ENCODE measurements at places on chromosomes 6 and 20.

DNA sequence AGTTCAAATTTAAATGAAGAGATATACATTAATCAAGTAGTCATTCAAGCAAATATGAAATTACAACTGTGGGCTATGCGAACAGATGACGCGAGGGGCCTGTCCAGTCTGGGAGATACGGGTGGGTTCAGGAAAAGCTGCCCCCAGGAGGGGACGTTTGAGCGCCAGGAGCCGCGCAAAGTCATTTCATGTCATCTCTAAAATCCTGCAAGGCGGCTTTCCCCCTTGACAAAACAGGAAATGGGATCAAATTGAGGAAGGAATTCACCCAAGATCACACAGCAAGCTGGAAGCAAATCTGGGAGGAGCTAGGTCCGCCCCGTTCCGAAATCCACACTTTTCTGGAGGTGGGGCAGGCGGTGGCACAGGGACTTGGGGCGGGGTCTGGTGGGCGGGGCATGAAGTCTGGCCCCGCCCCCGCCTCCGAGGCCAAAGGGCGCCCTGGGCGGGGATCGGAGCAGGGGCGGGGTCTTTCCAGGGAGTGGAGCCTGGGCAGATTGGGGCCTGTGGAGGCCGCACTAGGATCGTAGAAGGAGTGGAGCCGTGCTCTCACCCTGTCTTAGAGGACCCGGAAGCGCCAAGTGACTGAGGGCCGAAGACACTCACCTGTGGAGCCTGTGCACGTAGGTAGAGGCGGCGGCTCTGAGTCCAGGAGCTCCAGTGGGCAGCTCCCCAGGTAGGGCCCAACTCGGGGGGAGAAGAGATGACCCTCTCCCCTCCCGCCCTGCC, at the start of gene LPIN3:
TSS of gene LPIN3 (plus strand) at position 495 of the 729 bp plus-strand sequence. CDS start 4,983 bp downstream, outside the sequence.
- DNase-seq, result peak; percentile 91

DNA sequence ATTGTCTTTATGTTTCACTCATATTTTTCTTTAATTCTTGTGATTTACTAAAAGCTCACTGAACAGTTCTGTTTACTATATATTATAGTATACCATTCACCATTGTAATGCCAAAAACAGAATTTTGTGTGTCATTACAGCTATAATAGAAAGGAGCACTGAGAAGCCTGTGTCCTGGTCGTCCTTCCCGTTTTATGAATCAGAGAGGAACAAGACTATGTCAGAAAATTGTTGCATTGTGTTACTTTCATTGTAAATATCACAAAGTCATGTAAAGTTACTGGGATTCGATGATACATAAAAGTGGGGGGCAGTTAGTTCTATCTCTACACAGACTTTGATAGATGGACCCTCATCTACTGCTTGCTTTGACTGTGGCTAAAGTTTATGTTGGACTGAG, 145.1 kb downstream of the QKI start:
- DNase-seq, result no peak

GRCh38 chr6:130959951-130960350, 103.1 kb downstream of the EPB41L2 start:
- DNase-seq, result no peak

DNA sequence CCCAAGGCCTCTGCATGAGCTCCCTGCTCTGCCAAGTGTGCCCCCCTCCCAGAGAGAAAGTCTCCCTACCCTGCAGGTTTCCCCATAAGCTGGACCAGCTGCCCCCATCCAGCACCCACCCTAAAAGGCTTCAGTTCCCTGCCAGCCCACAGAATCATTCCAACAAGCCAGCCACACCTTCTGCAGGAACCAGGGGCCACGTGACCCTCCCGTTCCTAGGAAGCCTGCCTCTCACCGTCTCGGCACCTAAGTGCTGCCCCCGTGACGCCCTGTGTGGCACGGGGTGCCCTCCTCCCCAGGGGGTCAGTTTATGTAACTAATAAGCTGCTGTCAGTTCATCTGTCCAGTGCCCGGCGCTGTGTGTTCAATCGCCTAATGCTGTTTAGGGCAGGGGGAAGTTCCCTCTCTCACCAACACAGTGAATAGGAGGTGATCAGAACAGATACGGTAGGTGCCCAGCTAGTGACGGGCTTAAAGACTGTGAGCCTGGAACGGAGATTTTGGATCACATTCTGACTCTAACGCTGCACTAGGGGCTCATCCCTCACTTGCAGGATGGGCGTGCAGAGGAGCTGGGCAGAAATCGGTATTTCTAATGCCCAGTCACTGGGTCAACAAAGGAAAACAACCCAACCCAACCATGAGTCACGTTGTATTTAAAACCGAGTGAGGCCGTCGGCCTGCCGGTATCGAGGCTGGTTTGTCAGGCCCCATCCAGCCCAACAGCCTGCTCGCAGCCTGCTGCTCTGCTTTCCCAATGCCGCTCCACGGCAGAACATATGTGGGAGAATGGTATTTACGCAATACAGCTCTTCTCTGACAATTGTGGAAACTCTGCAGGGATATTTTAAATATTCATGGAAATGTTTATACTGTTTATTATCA, 56.0 kb downstream of the RAMACL start:
- DNase-seq, result no peak

- DNase-seq, result no peak
Observed at GRCh38 chr6:128162423-128162822, 261.6 kb upstream of the THEMIS start.

DNA sequence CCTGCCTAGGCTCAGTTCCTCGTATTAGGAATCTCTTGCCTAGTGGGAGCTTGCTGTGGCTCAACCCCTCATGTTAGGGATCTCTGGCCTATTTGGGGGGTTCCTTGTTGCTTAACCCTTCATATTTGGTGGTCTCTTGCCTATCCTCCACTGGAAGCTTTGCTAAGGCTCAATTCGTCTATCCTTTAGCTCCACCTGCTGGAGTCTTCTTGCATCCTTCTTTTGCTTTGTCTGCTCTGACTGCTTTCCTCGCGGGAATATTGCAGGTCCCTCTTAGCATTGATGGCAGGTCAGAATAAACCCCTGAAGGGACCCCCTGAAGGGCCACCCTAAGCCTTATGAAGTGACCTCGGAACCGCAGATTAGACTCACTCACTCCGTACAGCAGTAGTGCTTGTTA, 203.0 kb upstream of the TBX18 start:
- peak; percentile 49 for DNase-seq

DNA sequence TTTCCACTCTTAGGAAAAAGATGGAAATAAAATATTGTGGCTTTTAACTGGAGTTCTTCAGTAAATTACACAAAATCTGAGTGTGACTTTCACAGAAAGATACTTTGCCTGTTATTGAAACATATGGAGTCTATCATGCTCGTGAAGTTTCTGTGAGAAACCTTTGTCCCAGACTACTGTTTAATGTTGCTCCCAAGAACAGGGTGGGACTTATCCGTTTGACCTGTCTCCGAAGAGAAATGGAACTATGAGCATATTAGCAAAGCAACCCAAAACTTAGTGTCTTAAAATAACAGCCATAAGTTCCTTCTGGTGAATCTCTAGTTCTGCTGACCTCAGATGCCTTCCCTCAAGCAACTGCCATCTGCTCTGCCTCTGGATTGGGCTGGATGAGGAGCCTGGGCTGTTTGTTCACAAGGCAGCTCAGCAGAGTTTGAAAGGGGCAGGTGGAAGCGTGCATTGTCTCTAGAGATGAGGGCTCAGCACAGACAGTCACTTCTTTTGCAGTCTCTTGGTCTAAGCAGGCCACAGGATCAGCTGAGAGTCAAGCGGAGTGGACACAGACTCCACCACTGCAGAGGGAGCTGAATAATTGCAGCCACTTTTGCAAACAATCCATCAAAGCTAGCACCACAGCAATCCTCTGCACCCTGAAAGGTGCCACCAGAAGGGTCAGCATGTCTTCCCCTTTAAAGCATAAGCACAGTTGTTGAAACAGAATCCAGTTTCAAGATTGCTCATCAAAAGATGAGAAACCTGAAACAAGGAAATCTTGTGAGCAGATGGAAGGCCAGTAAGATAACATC, 52.8 kb downstream of the MYB start:
- no peak for DNase-seq

DNA sequence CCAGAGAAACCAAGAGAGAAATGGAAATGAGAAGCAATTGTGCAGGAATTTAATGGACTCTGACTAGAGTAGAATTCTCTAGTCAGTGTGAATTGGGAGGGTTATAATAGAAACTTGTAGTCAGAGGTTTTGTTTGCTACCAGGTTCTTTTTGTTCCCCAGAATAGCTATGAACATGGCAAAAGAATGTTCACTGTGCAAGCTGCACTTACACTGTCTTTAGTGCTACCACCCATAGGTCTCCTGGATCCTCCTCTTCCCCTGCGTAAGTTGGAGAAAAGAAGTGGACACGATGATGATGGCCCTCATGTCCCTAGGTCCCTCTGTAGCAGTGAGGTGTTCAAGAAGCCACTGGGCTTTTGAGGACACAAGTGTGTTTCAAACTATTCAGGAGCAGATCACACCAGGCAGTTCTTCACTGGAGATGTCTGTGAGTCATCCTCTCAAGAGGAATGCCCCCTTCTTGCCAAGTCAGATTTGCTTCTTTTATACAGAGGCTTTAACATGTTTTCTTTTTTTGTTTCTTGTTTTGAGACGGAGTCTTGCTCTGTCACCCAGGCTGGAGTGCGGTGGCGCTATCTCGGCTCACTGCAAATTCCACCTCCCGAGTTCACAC, 47.6 kb upstream of the SMIM8 start:
- DNase-seq, result no peak

DNA sequence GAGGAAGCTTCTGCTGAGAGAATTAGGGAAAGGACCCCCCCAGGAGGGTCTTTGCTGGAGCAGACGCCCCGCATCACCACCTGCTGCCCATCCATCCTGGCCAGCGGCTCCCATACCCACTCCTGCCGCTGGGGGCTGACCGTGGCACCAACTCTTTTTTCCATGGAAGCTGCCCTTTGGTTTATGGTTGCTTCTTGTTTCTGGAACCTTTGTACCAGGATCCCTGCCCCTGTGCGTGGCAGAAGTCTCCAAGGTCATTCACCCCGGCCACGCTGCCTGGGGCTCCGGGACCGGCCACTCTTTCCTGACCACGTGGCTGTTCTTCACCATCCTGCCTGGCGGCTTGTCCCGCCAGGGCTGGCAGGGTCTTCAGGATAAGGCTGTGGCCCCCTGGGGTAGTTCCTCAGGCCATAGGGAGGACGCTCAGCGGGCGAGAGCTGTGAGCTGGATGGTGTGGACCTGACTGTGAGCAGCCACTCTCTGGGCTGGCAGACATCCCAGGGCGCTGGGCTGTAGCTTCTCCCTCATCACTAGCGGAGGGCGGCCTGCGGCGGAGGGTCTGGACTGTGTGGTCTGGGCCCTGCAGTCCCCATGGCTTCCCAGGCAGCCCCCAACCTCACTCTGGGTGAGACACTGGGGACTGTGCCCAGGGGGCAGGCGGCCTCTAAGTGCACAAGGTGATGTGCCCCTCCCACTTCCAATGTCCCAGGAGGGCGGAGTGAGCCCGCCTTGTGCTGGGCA, 22.8 kb upstream of the RBBP8NL start:
- DNase-seq, result peak; percentile 68

DNA sequence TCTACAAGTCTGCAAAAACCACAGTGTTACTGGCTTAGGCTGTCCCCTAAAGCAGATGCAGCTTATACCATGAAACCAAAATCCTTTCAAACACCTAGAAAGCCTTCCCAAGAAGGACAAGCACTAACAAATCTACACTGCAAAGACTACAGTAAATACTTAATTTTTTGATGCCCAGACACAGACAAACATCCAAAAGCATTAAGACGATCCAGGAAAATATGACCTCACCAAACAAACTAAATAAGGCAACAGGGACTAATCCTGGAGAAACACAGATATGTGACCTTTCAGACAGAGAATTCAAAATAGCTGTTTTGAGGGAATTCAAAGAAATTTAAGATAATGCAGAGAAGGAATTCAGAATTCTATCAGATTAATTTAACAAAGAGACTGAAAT, 423.5 kb downstream of the COL12A1 start:
- DNase-seq, result no peak

DNA sequence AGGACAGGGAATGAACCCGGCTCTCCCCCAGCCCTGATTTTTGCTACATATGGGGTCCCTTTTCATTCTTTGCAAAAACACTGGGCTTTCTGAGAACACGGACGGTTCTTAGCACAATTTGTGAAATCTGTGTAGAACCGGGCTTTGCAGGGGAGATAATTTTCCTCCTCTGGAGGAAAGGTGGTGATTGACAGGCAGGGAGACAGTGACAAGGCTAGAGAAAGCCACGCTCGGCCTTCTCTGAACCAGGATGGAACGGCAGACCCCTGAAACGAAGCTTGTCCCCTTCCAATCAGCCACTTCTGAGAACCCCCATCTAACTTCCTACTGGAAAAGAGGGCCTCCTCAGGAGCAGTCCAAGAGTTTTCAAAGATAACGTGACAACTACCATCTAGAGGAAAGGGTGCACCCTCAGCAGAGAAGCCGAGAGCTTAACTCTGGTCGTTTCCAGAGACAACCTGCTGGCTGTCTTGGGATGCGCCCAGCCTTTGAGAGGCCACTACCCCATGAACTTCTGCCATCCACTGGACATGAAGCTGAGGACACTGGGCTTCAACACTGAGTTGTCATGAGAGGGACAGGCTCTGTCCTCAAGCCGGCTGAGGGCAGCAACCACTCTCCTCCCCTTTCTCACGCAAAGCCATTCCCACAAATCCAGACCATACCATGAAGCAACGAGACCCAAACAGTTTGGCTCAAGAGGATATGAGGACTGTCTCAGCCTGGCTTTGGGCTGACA, 28.8 kb upstream of the ZBP1 start:
- DNase-seq, result no peak

DNA sequence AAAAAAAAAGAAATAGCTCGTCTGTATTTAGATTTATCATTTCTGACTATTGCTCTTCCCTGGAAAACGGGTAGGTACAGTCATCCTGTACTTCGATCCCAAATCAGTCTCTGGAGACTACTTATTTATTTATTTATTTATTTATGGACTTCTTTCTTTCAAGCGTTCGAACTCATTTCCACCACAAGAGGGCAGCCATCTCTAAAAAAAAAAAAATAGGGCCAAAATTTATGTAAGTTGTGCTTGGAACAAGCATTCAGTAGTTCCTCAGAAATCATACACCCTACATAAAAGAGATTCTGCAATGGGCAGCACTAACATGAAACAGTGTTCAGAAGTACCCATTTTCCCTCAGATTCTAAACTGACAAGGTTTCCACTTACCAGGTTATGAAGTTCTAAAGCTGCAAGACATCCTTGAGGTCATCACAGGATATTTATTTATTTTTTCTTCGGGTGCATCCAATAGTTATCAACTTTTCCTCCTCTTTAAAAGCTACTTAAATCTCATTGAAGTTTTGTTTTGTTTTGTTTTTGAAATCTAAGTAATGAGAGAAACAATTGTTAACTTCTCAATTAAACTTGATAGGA, 1.9 kb upstream of the BMP2 start:
- DNase-seq, result no peak
